Right cardiac atrium (tissue), 5 donors: ENCODE measurements at places on chromosomes 5 and 9. TPM values are rescaled to one million over a fixed set of nuclear protein-coding genes. Genes with fewer than 3 reads are reported as not detected.

The CATSPER3 gene
- 0.59 TPM for total RNA-seq

The TRIP13 gene
- 0.25 TPM for total RNA-seq

- no peak for DNase-seq
Observed at GRCh38 chr5:79471556-79471955, 42.4 kb downstream of the HOMER1 start.

DNA sequence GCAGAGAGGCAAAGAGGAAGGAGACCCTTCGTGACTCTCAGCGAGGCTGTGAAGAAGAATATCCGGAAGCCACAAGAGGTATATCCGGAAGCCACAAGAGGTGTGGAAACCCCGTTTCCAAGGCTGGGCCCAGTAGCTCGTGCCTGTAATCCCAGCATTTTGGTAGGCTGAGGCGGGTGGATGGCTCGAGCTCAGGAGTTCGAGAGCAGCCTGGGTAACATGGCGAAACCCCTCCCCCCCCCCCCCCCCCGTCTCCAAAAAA is 612 bp upstream of the BBLN start:
- DNase-seq: no peak

GRCh38 chr5:34576891-34577666 is 79.0 kb upstream of the RAI14 start:
- DNase-seq: no peak
